Kidney epithelial cell (primary cell): ENCODE measurements at places on chromosomes 16 and 17.

GRCh38 chr16:77657016-77657415 is 65.3 kb upstream of the NUDT7 start:
- DNase-seq = no peak

DNA sequence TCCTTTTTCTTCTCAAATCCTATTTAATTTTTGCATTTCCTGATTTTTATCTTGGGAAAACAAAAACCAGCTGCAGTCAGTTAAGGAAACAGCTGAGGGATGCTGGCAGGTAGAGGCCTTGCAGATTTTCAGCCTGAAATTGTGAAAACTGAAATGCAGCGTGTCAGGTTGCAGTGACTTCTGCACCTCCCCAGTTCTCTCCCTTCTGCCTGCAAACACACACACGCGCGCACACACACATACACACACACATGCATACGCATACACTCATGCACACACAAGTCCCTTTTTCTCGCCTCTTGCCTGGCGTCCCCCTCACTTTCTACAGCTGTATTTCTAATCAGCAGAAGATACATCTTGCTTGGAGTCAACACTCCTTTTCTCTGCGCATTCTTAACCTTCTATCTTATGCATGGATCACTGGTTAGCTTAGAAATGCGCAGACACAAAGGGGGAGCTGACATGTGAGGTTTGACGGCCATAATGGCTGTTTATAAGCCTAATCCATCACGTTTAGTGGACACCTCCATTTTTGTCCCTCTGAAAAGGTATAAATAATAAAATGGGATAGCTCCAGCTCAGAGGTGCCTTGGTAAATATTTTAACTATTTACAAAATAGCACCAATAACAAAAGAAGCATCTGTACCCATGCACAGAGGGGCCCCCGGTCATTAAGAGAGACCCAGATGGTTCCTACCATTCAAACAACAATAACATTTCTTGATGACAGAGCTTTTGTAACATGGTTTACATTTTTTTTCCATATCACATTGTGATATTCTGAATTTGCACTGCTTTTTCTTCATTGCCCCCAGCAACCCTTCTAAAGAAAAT is 392.1 kb upstream of the SALL1 start:
- DNase-seq = no peak

DNA sequence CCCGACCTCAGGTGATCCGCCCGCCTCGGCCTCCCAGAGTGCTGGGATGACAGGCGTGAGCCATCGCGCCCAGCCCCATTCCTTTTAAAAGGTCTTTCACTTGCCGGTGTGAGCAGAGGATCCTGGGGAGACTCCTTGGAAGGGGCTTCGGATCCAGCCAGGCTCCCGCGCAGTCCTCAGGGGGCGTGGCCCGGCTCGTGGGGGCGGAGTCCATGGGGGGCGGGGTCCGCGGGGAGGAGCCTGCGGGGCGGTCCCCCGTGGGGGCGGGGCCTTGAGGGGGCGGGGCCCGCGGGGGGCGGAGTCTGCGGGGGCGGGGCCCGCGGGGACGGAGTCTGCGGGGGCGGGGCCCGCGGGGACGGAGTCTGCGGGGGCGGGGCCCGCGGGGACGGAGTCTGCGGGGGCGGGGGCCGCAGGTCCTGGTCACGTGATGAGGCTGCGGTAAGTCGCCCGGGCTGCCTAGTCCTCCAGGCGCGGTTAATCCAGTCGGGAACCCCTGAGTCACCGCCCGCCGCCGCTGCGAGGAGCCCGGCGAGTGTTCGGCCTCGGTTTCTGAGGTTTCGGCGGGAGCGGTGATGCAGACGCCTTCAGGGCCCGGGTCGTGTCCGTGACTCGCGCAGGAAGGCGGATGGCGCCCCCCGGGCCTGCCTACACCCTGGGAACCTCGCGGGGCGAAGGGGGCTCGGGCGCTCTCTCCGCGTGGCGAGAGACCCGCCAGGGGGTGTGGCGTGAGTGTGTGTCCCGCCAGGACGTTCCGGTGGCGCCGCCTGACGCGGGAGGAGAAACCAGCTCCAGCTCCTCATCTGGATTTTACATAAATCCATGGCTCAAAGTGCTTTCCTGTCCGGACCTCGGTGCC is 23.6 kb upstream of the ABR start:
- DNase-seq = no peak

DNA sequence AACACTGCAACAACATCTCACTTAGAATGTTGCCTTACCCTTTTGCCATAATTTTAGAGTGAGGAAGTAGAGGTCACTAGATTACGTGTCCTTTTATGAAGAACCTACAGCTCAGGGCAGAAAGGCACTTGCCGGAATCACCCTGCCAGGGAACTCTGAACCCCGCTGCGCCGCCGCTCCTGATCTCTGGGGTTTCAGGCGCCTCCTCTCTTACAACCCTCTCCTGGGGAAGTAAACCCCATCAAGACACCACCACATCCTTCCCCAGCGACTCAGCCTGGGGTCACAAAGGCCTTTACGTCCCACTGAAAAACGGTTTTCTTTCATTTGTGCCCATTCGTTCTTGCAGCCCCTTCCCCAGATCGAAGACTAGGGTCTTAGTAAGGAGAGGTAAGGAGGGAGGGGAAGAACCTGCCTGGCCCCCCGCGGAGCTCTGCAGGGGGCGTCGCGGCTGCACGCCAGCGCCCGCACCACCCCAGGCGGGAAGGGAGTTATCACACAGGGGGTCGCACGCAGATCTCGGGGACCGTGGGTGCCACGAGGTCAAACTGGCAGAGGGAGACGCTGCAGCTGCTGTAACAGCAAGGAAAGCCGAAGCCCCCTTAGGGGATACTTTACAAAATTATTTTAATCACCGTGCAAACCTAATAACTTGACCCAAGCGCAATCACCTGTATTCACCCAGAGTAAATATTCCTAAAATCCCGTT is 1.0 kb upstream of the HLF start:
- DNase-seq = no peak

GRCh38 chr17:65892912-65893377 is 299.0 kb downstream of the CEP112 start:
- DNase-seq = no peak

DNA sequence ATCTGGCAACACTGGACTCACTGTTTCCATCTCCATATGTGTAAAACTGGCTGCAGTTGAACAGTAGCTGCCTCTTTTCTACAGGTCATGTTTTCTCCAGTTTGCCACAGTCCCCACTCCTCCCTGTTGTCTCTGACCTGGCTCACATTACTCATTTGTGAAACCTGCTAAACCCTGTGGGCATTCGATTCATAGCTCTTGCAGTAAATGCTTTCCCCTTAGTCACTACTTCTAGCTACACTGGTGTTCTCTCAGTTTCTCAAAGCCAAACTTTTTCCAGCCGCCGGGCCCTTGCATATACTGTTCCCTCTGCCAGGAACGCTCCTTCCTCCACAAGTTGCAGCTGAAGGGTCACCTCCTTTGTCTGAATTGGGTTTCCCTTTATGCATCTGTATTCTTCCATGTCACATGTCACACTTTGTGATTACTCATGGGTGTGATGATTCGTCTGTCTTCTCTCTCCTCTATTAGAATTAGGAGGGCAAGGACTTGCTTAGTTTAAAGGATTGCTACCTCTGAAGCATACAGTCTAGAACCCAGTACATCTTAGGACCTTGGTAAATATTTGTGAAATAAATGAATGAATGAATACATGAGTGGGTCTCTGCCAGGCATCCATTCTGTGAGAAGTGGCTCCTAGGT is 15.0 kb upstream of the MT4 start:
- peak; percentile 5 for DNase-seq

DNA sequence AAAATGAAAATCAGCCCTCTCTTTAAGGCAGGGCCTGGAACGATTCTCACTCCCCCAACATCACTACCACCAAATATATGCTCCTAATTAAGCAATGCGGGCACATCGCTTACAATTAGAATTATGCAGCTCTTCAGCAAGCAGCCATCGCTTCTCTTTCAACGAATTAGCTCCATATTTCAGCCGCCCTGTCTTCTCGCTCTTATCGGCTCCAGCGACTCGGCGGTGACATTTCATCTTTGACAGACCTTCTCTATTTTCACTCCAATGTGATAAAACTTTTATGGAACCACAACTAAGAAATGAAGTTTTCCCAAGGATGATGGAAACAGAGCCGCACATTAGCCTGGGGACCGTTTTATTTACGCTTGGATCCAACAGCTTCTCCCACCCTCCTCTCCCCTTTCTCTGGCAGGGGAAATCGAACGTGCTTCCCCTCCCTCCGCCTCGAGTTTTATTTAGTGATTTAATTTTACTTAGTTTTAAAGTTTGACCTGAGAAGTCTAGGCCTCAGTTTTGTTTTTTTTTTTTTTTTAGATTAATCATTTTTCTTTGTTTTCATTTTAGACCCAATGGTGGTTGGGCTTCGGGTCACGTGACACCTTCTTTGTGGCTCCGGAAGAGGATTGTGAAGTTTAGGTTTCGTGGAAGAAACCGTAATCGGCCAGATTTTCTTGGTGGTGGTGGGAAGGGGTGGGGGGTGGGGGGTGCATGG is 3.1 kb upstream of the HOXB2 start:
- no peak for DNase-seq

- DNase-seq = no peak
These were observed 4.4 kb downstream of the KIF19 start for GRCh38 chr17:74330446-74330845.

GRCh38 chr16:48011466-48011865 is 144.3 kb downstream of the ABCC12 start:
- DNase-seq = no peak

DNA sequence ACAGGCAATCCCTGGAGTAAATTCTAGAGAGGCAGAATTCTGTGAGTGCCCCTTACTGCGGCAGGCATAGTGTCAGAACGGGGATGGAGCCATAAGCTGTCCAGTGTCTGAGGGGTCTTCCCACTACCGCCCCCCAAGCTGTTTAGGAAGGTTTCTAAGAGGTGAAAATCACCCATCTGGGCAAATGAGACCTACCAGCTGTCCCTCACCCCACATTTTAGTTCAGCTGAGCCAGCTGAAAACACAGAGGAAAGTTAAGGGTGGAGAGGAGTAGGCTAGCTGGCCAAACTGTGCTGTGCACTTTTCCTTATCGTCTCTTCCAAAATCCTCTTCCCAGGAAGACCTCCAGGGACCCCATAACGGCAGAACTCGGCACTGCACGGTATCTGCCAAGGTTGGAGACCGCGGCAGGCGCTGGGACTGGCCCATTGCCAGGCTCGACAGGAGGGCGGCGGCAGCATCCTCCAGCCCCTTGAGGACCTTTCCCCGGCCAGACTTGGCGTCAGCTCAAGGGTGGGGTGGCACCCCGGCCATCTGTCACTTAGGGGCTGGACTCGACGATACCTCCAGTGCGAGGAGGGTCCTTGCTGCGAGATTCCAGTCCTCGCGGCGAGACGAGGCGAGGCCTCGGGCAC is 955 bp downstream of the ACLY start:
- no peak for DNase-seq

DNA sequence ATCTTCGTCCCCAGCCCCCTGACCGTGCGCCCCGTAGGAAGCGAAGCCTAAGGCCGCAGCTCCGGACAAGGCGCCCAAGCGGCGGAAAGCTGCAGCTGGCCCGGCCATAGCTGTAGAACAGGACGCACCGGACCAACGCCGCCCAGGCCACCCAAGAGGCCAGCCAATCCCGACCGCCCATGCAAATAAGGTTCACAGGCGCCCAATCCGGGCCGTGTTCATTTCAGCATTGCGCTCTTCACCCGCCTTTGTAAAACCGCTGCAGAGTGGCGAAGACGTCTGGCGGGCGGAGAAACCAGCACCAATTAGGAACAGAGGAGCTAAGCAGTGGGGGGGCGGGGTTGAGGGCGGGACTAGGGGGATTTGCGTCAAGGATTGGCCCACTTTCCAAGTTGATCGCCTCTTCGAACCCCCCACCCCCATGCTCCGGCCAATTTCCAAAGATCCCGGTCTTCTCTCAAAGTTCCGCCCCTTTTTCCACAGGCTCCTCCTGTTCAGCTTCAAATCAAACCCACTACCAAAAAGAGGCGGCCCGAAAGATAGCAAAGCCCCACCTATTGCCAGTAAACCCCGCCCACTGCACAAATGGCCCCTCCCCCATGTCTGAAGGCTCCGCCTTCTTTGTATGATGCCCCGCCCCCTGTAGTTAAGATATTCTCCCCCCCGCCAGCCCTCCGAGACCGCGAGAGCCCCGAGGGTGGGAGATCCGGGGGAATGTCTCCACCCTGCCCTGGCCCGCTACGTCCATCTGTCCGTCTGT is at the start of gene TMEM256:
Gene TMEM256, minus strand, starts transcription at position 121 of the 760 bp plus-strand sequence. Its CDS starts 13 bp downstream, at position 108.
- peak; percentile 96 for DNase-seq

DNA sequence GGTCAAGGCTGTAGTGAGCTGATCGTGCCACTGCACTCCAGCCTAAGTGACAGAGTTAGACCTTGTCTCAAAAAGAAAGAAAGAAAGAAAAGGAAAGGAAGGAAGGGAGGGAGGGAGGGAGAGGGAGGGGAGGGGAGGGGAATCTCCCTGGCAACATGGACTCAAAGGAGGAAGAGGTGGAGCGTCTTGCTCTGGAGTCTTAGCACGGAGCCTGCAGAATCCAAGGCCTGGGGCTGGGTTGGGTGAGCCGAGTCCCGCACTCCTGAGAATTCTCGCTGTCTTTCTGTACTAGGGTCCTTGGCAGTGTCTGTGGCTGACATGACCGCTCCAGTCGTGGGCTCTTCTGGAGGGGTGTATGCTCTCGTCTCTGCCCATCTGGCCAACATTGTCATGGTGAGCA is 36.9 kb downstream of the C17orf75 start:
- no peak for DNase-seq

GRCh38 chr16:3986235-3986544 is 105.7 kb upstream of the CREBBP start:
- no peak for DNase-seq

DNA sequence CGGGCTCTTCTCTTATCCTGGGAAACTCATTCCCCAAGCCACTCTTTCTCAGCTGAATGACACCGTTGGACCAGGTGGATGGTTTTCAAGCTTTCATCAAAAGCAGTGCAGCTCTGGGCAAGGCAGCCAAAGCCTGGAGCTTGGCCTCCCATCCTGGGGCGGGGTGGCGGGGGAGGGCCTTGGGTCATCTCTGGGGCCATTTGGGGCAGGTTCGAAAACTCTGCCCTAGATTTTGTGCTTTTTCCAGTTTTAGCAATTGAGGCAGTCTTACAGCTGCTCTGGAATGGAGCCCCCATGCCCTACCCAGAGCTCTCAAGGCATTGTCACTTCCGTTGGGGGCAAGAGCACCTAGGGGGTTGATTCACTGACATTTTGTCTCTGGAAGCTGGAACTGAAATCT is 9.1 kb downstream of the MPRIP start:
- DNase-seq = no peak

DNA sequence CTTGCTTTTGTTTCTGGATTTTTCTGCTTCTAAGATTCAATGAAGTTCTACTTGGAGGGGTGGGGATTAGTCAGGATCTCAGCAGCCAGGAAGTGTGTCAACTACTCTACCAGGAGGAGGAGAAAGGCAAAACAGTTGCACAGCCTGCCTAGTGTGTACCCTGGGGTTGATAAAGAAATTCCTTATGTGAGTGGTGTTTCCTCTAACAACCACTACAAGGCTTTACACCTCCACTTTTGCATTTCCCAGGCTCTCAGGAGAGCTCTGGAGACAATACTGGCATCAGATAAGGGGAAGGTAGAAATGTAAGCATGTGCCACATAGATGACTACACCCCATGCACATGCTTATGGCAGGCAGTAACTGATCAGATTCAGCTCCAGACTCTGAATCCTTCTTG is 174.6 kb downstream of the TOX3 start:
- no peak for DNase-seq

GRCh38 chr17:41579484-41580243 is 7.0 kb downstream of the KRT14 start:
- peak; percentile 43 for DNase-seq
